Hindlimb muscle (tissue), 1 donor: ENCODE measurements at places on chromosomes 12 and 14. TPM values are rescaled to one million over a fixed set of nuclear protein-coding genes. Genes with fewer than 3 reads are reported as not detected.

DNA sequence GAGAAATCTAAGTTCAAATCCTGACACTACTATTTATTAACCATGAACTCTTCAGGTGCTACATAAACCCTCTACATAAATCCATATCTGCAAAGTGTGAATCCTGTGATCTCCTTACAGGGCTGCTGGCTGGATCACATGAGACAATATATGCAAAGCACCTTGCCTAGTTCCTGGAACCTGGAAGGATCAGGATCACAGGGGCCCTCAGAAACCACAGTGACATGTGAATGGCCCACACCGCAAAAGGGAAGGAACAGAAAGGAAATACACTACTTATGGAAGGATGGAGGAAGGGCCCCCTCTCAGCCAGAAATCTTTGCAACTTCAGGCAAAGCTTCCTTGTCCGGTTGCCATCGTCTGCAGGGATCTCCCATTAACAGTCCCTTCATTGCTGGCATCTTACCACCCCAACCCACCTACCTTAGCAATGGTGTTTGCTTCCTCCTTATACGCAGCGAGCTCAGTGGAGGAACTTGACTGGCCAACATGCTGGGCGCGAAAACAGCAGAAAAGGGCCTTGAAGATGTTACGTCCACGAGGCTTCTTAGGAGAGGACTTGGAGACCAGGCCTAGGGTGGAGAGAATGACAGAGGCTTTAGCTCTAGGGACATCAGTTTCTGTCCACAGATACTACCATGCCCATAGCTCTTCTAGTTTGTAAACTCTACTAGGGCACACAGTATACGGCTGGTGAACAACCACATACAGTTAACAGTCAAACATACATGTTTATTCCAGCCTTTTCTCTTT, 10.7 kb upstream of the AVIL start:
- DNase-seq = no peak

Gene PRB2
- not detected for polyA plus RNA-seq

Gene KRT78
- not detected for polyA plus RNA-seq

Gene PRIM1
- 11.9 TPM for polyA plus RNA-seq
